Mucosa of gallbladder (tissue), 1 donor: ENCODE measurements at places on chromosomes 5 and 9.

- peak; percentile 58 for DNase-seq
Measured at GRCh38 chr9:131762356-131762932, 22.6 kb upstream of the RAPGEF1 start.

GRCh38 chr5:132458651-132459030 is 31.9 kb downstream of the IRF1 start:
- no peak for DNase-seq

DNA sequence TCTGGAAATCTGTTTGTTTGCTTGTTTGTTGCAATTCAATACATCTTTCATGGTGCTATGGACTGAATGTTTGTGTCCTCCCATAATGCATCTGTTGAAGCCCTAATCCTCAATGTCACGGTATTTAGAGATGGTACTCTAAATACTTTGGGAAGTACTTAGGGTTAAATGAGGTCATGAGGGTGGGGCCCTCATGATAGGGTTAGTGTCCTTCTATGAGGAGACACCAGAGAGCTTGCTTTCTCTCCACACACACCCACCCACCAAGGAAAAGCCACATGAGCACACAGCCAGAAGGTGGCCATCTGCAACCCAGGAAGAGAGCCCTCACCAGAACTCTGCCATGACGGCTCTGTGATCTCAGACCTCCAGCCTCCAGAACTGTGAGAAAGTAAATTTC is 32.7 kb downstream of the DMGDH start:
- no peak for DNase-seq

DNA sequence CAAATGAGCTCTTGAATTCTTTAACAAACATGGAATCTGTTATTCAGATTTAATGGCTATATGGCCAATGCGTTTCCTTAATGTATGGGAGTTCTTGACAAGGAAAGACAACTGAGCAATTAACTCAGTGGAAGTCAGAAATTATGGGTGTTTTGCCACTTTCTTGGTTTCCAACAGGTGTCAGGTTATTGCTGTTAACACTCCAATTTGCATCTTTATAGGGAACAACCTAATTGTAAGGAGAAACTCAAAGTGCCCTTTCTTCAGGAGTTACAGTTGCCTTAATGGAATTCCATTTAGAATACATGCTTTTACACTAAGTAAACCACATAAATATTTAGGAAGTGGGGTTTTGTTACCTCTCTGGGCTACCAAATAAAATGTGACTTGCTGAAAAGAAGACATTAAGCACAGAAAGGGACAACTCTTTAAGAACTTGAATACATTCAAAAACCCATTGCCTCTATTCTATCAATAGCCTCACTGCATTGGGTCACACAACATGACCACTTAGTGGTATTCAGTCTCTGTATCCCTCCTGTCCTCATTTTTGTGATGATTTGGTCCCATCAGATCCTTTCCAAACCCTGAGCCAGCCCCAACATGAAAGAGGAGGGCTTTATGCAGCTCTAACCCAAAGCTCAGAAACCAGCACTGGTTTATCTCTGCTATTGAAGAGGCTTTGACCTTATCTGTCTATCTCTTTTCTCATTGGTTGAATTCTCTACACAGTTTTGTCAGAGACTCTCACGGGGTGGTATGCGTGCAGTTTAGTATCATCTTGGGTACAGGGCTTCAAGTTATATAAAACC is 118.7 kb downstream of the EDIL3 start:
- no peak for DNase-seq

DNA sequence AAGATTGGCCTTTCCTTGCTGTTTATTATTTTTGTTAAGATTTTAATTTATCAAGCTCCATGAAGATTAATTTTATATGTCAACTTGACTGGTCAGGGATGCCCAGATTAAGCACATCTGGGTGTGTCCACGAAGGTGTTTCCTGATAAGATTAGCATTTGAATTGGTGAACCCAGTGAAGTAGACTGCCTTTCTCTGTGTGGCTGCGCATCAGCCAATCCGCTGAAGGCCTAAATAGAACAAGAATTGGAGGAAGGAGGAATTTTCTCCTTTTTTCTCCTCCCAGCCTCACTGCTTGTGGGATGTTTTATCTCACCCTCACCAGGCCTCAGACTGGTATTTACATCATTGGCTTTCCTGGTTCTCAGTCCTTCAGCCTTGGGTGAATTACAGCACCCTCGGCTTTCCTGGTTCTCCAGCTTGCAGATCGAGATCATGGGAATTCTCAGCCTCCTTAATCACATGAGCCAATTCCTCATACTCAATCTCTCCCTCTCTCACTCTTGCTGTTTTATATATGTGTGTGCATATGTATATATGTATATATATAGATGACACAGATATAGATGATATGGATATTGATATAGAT is 135.4 kb upstream of the SPEF2 start:
- DNase-seq, result no peak

DNA sequence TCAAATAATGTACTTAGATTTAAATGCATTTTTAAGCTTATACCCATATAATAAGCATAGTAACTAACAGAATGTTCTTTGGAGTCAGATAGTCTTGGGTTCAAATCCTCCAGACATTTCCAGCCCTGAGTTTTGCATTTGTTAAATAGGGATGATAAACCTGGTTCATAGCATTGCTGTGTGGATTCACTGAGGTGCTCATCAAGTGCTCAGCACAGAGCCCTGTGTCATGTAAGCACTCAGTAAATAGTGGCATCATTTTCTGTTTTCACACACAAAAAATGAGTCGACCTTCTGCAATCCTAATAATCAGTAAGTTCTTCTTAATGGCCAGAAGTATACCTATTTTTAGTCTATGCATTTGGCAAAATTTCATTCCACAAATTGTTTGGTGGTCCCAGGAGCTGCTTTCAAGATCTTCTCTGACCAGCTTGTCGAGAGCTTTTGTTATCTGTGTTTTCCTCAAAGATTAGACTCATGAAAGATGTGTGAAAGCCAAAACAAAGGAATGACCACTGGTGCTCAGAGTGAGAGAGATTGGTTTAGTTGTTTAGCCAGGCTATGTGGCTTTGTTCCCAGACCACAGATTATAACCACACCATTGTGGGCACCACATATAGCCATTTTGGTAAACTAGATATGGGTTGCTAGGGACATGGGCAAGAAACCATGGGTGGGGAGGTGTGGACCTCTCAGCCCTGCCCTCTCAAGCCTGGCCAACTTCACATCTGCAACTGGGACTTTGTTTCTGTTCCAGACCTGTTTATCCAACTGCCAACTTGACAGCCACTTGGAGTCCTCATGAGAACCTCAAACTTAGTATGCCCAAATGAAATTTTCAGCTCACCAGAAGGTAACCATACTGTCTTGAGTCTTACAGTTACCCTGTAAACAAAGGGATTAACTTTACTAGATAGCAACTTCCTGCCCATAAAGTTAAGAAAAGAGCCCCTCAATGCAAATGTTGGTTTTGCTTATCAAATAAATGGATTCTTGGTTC is 45.0 kb downstream of the DOCK8 start:
- DNase-seq, result no peak

DNA sequence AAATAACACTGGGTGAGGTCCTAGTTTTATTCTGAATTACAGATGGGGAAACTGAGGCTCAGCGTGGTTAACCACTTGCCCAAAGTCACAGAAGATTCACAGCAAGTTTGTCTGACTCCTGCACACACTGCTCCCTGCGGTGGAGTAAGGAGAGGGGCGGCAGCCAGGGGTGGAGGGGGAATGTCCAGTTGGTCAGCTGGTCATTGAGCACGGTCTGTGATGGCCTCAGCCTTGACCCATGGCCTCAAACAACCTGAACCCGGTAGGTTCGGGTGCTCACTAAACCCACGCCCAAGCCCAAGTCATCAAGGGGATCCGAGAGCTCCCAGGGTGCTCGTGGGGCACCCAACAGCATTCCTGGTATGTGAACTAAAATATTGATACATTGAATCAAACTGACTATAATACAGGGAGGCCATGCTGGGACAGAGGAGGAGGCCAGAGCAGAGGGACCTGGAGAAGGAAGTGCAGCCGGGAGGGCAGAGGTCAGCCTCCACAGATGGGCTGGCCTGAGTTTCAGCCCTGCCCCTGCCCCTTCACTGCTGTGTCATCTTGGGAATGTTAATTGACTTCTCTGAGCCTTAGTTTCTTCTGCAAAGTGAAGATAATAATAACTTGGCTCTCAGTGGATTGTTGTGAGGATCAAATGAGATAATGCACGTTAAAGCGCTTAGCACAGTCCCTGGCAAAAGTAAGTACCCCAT is 3.6 kb upstream of the IL17B start:
- no peak for DNase-seq

DNA sequence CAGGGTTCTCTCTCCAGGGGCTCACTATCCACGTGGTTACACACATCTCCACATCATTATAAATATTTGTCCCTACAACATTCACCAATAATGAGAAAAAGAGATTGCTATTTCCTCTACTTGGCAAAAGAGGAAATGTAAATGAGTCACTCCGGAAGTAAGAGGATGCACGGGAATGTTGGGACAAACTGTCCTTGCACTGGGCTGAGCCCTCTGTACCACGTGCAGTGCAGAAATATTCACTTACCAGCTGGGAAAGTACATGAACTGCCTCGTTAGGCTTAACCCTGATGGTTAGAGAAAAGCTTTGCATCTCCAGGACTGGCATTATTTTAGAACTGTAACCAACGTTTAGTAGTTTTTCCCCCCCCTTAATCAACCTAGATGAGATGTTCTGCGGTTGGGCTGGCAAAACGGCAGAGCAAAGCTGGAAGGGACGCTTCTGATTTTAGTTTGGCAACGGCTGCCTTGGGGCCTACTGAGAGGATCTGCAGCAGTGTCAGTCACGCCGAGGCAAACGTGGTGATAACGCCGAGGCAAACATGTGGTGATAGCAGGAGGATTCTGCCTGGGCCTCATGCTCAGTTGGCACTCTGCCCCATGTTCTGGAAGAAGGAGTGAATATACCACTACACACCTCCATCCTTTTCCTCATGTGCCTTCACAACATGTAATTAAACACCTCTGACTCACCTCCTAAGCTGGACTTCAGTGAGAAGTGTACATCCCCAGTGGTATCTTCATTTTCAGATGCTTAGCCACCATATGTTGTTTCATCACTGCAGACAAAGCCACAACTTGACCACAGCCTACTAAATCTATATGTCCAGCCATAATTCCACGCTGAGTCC is 661.4 kb upstream of the KLF4 start:
- no peak for DNase-seq

DNA sequence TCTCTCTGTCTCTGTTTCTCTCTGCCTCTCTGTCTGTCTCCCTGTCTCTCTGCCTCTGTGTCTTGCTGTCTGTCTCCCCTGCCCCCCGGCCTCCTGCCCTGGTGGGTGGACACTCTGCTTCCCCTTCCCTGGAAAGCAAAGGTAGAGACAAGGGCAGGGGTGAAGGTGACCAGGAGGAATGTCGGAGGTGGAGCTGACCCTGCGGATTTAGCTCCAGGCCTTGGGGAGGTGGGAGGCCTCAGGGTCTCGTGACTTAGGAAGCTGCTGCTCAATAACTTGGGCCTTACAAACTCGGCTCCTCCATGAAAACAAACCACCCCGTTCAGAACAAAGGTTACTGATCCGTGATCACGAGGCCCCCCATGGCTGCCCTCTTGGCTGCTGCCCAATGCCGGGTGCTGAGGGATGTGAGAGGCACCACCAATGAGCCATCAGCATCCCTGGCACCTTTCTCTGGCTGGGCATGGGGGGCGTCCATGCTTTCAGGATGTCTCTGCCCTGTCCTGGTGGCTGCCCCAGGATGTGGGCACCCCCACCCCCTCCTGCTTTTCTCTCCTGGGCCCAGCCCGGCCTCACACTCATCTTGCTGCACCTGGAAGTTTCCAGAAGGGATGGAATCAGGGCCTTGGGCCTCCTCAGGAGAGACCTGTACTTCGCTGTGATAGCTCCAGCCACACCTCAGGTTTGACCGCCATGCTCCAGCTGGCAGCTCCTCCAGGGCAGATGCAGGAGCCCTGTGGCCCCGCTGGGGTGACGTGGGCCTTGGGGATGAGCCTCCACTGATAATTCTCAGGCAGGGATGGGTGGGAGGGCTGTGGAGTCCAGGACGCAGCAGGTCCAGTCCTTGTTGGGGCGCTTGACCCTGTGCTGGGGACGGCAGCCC is 14.8 kb upstream of the SLC6A19 start:
- DNase-seq, result peak; percentile 10

DNA sequence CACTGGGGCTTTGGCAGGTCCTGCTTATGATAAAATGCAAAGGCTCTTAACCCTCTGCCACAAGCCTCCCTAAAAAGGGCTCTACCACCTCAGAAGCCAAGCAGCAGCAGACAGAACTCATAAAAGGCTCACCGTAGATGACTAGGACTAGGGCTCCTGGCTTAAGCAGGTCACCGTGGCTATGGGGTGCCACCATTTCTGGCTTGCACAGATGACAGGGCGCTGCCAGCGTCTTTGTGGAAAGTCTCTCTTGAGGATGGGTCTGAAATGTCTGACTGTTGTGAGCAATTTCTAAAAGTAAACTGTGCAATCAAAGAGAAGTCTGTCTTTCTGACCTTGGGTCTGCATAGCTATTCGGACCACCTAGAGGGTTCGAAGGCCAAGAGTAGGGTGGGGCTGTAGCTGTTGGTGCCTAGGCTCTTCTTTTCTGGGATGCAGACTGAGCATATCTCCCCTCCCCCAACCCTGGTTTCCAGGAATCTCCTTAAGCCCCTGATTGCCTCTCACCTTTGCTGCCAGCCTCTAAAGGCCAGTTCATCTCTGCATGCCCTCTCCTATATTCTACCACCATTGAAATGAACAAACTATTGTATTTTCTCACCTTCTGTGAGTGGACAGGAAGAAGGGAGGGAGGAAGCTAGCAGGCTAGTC is 307.4 kb downstream of the ARHGAP26 start:
- DNase-seq, result no peak

DNA sequence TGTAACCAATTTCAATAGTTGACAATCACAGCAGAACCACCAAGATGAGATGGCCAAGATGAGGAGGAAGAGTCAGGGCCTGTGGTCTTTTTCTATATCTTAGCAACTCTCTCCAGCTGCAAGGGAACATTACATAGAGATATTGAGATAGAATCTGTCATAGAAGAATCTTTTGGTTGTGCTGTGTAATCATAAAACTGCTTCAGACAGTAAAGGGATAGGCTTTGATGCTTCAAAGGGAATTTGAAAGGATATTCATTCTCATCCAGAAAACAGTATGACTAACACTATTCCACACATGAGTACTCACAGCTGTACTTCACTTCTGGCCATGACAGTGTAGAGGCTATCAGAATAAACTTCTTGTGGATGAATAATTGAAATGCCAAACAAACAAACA is 145.9 kb downstream of the YIPF5 start:
- DNase-seq, result no peak

GRCh38 chr5:150481972-150482406 is 25.9 kb upstream of the NDST1 start:
- DNase-seq, result no peak

- DNase-seq, result no peak
Measured at GRCh38 chr5:134122530-134122929, 8.0 kb downstream of the TCF7 start.
